ENCODE measurements at places on chromosomes 7 and 10.

DNA sequence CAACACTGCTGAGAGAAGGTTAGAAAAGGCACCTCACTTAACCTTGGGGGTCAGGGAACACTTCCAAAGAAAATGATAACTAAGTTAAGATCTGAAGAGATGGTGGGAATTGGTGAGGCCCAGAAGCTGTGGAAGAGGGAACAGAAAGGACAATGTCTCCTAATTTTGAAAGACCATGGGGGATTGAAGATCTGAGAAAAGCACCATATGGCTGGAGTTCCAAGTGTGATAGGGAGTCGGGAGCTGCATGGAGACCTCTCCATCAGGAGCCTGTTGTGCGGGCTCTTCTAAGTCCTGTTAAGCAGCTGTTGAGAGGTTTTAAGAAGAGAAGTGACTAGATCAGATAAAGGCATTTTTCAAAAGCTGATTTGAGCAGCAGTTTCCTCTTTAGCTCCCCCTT is 254.3 kb downstream of the CDK14 start:
- no peak for DNase-seq

DNA sequence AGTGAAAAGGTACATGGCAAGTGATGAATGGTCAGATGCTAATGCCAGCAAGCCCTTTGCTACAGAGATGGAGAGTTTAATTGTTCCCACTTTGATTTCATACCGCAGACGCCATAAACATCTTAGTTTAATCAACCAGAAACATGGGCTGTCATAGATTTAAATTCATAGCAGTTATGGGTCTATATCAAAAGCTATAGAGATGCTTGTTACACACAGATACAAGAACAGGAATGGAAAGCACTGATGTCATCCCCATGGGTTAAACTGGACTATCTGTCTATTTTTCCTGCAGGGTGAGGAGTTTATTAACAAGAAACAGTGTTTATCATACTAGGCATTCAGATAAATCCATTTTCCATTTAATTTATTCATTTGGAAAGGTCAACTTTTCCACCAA is 409.2 kb downstream of the NRG3 start:
- DNase-seq = no peak

DNA sequence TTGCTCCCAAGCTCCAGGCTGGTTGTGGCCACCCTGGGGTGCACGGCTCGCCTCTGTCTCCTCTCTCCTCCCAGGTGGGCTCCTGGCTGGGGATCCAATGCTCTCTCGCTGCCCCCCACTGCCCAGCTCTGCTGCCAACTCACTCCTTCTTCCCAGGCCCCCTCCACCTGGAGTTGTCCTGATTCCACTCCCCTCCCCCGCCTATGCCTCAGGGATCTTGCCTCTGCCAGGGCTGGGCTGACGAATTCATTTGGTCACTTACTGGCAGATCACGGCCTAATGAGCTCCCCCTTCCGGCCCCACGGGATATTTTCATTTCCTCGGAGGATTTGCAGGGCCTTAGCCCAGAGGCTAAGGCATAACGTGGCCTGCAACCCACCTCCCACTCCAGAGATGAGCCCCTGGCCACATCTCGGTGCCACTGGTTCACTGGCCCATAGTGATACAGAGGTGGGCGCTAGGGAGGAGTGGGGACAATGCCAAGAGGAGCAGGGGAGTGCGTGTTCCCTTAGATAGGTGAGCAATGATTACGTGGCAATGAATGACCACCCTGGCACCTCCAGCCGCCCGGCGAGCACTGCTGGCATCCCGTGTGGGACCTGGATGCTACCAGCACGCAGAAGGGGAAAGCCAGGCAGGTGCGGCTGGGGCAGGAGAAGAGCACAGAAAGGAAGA is 344.6 kb upstream of the SHH start:
- peak; percentile 21 for DNase-seq

- no peak for DNase-seq
Measured at GRCh38 chr10:106971411-106971831, 193.1 kb downstream of the SORCS1 start.

DNA sequence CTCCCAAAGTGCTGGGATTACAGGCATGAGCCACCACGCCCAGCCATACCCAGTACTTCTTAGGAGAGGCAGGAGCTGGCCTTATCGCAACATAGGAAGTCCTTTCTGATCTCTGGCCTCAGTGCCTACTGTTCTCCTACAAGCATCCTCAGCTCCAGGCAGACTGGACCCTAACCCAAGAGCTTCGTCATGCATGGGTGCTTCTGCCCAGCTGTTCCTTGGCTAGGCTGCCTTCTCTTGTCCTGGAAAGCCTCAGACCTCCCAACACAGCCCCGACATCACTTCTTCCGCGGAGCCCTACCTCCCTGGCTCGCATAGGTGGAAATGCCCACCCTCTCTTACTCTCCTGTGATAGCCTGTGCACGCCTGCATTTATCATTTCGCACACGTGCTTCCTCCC is 15.8 kb downstream of the BCL7B start:
- DNase-seq = no peak

GRCh38 chr7:100544967-100545359 is 6.0 kb downstream of the AGFG2 start:
- no peak for DNase-seq

GRCh38 chr7:151687523-151688235 is 168.0 kb upstream of the RHEB start:
- DNase-seq = no peak

- no peak for DNase-seq
Measured at GRCh38 chr10:46216836-46217751, 69.7 kb upstream of the ANTXRL start.

GRCh38 chr10:120103738-120104560 is 211.4 kb downstream of the SEC23IP start:
- DNase-seq = no peak

DNA sequence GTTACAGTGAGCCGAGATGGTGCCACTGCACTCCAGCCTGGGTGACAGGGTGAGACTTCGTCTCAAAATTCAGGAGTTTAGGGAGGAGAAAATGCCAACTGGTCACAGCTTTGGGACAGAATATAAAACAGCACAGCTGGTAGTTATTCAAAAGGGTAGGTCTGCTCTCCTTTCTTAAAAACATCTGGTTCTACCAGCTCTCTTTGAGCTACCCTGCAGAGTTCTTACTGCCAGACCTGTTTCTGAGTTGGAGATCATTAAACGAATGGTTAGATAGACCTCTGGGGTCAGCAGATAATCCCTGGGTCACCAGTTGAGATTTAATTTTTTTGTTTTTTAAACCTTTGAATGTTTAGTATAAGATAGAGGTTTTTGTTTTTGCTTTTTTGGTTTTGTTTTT is 52.6 kb downstream of the MCU start:
- no peak for DNase-seq

DNA sequence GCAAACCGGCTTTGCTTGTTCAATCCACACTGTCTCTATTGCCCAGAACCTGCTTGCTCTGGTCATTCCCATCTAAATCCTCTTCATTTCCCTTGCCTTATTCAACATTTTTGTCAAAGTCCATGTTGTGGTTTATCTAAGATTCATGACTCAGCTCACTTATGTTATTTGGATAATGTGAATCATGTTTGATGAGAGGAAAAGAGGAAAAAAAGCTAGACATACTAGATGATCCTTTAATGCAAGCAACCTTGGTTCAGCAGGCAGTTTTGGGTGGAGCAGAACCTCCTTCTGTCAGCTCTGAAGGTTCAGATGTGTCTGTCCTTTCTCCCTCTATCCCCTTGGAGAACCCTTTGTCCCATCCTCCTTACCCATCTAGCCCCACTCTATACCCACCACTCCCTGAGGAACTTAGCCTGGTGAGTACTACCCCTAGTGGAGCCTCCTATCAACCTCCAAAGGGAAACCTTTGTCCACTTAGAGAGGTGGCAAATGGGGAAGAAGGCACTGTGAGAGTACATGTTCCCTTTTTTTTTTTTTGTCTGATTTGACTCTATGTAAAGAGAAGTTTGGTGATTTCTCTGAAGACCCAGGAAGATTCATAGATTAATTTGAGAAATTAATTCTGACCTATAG is 2.1 kb upstream of the SAMD9L start:
- no peak for DNase-seq

DNA sequence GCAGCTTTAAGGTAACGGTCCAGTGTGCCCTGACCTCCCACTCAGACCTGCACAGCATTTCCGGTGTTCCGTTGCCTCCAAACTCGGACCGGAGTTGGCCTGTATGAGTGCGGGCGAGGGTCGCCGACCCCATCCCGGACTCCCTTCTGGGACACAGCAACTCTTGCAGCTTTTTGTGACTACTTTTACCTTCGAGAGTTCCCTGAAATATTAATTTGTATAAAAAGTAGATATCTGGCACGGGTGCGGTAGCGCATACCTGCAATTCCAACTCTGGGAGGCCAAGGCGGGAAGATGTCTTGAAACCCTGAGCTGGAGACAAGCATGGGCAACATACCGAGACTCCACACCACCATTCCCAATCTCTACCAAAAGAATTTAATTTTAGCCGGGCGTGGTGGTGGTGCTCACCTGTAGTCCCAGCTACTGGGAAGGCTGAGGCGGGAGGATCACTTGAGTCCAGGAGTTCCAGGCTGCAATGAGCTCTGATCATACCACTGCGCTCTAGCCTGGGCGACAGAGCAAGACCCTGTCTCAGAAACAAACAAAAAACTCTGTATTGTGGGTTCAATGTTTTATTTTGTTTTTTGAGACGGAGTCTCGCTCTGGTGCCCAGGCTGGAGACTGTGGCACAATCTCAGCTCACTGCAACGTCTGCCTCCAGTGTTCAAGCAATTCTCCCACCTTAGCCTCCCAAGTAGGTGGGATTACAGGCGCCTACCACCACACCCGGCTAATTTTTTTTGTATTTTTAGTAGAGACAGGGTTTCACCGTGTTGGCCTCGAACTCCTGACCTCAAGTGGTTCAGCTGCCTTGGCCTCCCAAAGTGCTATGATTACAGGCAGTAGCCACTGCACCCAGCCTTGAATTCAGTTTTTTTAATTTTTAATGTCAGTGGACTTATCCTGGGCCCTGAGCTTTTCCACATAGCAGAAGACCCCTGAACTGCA is 1.1 kb upstream of the PPP1R35 start:
- DNase-seq = no peak

- no peak for DNase-seq
Measured at GRCh38 chr10:97689559-97690020, 2.5 kb upstream of the AVPI1 start.

- DNase-seq = no peak
Measured at GRCh38 chr7:6320791-6321190, 48.4 kb upstream of the CYTH3 start.

DNA sequence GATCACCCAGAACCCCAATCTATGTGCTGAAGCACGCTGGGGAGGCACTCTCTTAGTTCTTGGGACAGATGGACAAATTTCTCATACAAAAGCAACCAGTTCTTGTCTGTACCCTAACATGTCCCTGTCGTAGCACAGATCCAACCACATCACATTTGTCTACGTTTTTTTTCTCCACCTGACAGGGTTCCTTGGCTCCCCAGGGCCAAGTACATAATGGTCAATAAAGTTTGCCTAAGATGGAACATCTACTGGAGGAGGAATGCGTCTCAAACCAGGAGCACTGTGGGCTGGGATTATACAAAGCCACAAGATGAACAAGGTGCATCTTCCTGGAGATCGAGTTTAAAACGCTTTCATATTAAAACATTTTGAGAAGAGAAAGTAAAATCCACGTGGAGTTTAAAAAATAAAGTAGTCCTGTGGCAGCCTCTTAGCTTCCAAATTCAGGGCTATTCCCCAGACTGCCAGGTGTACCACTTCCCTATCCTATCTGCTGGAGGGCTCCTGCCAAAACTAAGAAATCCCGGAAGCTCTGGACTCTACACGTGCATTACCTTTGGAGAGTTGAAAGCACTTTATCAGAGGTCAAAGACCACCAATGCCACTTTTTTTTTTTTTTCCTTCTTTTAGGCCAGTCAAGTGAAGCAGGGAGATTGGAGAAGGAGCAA is 1.4 kb downstream of the TMEM243 start:
- DNase-seq = no peak

GRCh38 chr7:111009526-111010040 is 81.3 kb upstream of the LRRN3 start:
- DNase-seq = no peak

DNA sequence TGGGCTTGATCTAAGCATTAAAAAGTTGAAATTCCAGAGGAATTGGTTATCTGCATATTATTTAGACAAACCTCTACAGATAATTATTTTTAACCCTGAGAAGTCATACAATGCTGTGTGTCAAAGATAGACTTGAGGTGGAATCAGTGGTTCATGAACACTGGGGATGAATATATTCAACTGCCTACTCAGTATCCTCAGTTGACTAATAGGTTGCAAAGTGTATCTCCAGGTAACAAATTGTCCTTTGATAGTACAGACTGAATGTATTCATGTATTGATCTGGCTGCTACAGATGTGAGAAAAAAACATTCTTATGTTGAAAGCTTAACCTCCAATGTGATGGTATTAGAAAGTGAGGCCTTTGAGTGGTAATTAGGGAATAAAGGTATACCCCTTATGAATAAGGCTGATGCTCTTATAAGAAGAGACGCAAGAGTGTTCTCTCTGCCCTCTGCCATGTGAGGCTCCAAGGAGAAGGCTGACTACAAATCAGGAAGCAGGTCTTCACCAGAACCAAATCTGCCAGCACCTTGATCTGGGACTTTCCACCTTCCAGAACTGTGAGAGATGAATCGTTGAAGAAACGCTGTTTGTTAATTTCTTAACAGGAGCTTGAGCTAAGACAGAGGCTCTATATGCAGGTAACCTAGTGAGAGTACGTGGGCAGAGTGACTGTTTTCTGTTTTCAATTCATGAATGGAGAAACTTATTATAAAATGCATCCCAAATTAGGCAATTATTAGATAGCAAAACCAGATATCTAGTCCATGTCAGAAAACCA is 7.5 kb downstream of the MRPL32 start:
- no peak for DNase-seq

- DNase-seq = no peak
Measured at GRCh38 chr10:120368338-120368737, 88.7 kb upstream of the PLPP4 start.

GRCh38 chr7:135454060-135454459 is 55.8 kb downstream of the CNOT4 start:
- no peak for DNase-seq

- DNase-seq = no peak
Measured at GRCh38 chr10:78746155-78746763, 322.5 kb upstream of the ZMIZ1 start.

GRCh38 chr10:131726076-131726880 is 174.5 kb upstream of the PPP2R2D start:
- DNase-seq = peak; percentile 52

- DNase-seq = no peak
Measured at GRCh38 chr10:31697271-31698180, 231.1 kb downstream of the ARHGAP12 start.

DNA sequence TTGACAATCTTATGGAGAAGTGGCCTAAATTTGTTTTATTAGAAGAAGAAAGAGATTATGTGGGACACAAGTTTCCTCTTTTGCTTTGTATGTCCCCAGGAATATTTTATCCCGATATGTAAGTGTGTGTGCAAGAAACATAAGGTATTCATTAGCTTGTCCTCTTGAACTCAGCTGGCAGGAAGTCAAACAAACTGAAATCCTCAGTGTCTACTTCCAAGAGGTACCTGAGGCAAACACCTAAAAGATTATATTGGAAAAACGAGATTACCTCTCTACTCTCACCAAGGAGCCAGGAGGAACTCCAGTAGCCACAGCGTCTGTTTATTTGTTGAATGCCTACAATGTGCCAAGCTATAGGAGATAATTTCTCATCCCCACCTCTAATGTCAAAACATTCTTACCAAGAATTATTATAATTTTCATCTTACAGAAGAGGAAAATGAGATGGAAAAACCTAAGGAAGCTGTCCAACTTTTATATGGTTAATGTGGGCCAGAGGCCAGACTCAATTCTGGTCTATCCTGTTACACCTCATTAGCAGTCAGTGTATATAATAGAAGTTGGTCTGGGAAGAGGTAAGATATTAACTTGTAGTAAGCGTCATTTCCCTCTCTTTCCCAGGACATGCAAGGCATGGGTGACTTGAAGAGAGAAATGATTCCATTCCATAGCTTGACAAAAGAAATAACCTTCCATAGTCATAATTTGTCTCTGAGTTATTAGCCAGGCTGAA is 692.7 kb downstream of the MAGI2 start:
- DNase-seq = no peak
